Inflammatory macrophage treated with lipopolysaccharide for 1 hour (primary cell): ENCODE measurements at places on chromosomes 6 and 20.

GRCh38 chr6:86978251-86978650 lies 40.9 kb downstream of the HTR1E start:
- DNase-seq: no peak

DNA sequence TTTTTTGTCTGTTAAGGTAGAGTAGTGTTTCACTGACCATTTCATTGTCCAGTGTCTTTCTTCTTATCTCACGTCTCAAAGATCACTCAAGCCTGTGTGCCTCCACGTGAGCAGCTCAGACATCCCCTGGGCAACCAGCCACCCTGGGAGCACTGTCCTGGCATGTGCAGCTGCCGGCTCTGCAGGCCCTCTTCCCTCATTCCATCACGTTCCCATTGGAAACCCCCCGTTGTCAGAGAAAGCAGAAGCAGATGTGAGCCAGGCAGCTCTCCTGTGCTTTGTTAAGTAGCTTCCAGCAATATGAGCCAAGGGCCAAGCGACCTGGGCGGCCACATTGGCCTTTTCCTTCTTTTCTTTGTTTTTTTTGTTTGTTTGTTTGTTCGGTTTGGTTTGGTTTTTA lies 233.2 kb upstream of the SYNDIG1 start:
- DNase-seq: no peak

DNA sequence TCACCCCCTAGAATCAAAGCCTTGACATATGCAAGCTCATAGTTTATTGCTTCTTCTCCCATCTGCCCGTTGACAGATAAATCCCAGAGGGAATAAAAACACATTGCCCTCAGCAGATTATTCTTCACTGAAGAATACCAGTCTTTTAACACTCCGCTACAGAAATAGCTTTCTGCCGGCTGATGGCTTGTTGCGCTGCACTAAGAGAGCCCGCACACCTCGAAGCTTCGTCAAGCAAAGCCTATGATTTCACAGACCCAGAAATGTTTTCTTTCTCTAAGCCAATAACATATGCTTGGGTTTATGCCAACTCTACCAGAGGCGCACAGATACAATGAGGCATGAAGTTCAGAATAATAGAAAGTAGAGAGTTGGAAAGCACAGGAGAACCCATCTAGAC lies 208.9 kb upstream of the FOXQ1 start:
- no peak for DNase-seq

GRCh38 chr20:59382157-59382725 lies 81.8 kb downstream of the EDN3 start:
- DNase-seq: no peak

DNA sequence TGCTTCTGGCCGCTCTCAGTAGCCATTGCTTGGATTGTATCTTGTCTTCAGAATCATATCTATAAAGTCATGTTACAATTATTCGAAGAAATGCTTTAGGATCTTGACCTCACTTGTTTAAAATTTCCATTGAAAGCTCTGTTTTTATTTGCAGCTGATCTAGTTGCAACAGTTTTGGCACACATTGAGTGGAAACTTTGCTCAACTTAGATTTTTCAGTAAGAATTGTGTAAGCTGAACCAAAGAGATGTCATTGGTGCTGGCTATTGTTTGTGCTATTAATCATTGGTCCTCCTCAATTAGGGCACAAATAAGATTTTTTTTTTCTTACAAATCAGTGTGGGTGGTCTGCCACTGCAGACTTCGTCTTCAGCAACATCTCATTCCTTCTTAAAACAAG lies 649.2 kb downstream of the MMUT start:
- DNase-seq: no peak

DNA sequence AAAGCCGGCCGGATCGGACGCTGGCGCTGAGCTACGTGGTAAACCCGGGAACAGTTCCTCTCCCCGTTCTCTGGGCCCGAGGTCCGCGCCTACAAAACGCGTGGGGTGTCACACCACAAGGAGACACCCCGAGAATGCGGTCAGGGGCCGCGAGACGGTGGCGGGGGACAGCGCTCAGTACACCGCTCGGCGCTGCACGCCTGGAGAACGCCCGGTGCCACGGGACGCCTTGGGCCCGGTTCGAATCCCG lies 670 bp downstream of the NCOA5 start:
- peak; percentile 53 for DNase-seq

- DNase-seq: no peak
Measured at GRCh38 chr6:140440223-140440835, 1065.9 kb upstream of the CITED2 start.

DNA sequence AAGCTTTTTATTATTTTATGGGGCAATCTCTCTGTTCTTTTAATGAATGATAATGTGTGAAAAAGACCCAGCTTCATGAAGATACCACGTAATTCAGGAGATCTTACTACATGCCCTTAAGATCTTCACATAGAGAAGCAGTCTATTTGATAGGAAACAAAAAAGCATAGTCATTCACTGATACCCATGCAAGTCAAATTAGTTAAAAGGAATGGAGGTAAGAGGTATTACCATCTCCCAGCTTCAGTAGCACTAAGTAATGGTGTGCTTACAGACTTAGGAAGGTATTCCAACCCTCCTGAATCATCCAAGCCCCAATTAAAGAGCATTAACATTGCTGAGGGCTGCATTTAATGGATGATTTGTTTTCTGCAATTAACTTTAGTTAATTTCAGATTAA lies 364.7 kb downstream of the SYNE1 start:
- no peak for DNase-seq

DNA sequence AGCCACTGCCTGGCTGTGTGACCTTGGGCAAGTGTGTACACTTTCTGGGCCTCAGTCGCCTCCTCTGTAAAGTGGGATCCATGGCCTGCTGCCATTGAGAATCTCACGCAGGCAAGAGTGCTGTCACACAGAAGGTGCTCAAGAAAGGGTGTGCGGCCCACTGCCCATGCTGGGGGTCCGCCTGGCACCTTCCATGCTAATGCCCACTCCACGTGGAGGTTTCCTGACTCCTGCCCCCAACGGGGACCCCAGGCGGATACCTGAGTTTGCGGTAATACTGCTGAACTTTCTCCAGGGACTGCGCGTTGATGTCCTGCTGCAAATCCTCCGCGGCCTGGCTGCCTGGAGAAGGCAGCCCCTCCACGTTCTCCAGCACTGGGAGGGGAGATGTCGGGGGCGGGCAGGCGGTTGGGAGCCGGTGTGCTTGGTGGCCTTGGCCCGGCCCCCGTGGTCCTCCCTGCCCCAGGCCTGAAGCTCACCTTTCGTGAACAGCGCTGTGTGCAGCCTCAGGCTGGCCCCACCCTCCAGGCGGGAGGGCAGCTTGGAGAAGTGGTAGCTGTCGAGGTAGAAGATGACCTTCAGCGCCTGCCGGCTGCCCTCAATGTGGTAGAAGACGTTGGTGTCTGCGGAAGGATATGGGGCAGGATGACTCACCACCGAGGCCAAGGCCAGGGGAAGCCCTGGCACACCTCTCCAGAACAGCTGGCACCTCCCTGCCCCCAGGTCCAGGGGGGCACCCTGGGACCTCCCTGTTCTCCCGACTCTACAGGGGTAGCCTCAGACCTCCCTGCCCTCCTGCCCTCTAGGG lies 195.6 kb downstream of the PREX1 start:
- no peak for DNase-seq
